Right cardiac atrium (tissue), 5 donors: ENCODE measurements at places on chromosomes 4 and X.
A peak's percentile ranks its signal among the peaks of the same experiment; 100 is the strongest.

DNA sequence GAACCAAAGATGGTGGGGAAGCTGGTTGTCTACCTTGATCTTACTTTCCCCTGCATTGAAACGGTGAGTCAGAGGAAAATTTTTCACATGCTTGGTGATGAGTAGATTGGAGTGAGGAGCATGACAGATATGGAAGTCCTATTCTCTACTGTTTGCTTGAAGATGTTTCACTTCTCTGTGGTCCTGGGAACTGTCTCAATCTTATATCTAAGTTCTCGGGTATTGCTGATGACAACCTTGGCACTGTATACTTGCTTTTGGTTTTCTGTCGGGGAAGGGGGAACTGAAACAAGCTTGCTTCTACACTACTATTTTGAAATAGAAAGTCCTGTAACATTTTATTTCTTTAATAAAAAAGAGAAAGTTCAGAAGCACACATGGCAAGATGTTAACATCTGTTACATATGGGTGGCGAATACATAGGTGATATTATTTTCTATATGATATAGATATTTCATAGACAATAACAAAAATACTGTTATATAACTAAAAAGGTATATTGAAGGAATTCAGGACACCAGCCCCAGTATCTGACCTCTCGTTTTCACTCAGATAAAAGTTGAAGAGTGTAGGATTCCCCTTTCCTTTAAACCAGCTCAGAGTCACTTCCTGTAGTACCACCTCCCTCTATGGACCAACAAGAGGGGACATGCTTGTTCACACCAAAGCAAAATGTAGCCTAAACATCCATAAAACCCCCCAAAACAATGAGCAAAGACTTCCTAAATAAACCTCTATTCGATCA, 88.8 kb downstream of the FMR1NB start:
- no peak for DNase-seq

DNA sequence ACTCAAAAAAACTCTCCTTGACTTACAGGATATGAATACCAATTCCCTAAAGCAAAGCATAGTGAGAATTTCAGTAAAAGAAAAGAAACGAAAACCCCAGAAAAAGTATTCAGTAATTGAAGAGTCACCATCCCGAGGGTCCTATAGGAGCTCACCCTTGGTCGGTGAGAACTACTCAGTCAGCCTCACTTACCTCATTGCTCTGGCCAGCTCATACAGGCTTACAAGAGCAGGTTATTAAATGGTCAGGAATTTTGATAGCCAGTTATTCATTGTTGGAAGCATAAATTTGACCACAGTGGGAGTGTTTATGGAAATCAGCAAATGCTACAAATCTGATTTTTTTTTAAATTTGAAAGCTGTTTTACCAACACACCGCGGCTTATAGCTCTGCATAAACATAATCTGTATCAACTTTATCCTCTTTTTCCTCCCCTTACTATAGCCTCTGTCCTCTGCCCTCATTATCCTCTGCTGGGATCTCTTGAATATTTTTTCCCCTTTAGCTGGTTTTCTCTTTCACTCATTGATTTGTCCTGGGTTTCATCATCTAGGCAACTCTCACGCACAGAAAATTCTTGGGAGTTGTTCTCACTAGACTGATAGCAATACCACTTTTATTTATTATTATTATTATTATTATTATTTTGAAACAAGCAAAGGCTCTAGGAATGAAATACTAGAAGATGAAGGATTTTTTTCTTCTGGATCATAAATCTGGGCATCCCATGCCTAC, 11.0 kb upstream of the CXCL2 start:
- no peak for DNase-seq

- DNase-seq = no peak
Measured at GRCh38 chr4:130074096-130074495, 978.1 kb downstream of the C4orf33 start.

- no peak for DNase-seq
Measured at GRCh38 chr4:87531621-87532020, 2.4 kb upstream of the SPARCL1 start.

- peak; percentile 51 for DNase-seq
Measured at GRCh38 chr4:80188801-80189458, 8.4 kb upstream of the PRDM8 start.

DNA sequence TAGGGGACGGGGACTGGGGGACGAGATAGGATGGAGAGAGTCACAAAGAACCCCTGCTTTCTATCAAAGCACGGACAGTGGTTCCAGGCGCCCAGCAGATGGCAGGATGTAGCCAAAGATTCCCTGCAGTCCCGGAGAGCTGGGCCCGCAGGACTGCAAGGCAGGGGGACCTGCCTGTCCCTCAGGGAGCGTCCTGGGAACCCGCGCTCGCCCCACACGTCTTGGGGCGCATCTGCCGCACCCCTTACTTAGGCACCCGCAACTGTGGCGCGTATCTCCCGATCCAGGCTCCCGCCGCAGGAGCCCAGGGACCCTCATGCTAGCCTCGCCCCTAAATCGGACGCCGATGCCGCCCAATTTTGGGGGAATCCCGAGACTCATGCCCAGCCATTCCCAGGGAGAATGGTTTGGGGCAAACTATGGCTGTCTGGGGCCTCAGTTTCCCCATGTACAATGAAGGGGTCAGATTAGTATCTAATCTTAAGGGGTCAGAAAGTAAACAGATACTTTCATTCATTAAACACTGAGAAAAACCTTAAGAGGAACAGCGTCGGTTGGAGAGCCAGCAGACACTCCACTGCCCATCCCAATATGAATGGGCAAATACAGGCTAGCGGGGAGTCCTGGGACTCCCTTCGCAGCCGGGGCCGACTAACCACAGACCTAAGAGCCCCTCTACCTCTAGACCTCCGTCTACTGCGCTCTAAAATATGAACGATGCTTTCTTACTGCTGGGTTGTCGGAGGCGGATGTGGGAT, 581 bp upstream of the STK32B start:
- DNase-seq = peak; percentile 83

DNA sequence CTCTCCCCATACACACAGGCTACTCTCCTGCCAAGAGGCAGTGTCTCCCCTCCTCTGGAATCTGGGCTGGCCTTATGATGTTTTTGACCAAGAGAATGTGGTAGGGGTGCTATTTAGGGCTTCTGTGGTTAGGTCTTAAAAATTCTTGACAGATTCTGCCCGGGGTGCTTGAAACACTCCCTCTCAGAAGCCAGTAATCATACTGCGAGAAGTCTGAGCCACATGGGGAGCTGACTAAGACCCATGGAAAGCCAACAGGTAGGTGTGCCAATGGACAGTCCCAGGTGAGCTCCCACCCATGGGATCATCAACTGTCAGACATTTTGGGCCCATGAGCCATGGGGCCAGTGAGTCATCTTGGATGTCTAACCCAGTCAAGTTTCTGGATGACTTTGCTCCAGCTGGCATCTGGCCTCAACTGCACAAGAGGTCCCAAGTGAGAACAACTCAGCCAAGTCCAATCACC, 315.7 kb downstream of the FBXW7 start:
- DNase-seq = no peak

- DNase-seq = no peak
Measured at GRCh38 chr4:141705747-141706377, 69.5 kb downstream of the IL15 start.

- DNase-seq = no peak
Measured at GRCh38 chr4:74953647-74954046, 20.7 kb downstream of the PARM1 start.

- DNase-seq = no peak
Measured at GRCh38 chrX:100072336-100072735, 337.7 kb downstream of the PCDH19 start.

GRCh38 chr4:15366721-15367120, 61.1 kb upstream of the C1QTNF7 start:
- no peak for DNase-seq

GRCh38 chr4:73707269-73707875, 33.0 kb upstream of the CXCL8 start:
- DNase-seq = no peak

DNA sequence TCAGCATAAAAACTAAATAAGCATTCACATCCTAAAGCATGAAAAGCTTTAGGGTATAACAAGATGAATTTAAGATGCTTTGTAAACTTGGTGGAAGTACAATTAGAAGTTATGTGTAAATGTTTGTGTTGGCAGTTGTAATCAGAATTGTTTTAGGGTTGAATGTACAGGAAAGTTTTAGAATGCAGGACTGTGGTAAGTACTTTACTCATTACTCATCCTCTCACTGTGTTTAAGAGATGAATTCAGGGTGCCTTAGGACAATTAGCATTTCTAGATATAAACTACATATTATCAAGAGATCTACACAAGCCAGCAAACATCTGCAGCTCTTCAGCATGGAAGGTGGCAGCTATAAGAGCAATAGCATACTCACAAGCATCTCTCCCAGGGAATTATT, 77.5 kb upstream of the ELOVL6 start:
- DNase-seq = no peak

DNA sequence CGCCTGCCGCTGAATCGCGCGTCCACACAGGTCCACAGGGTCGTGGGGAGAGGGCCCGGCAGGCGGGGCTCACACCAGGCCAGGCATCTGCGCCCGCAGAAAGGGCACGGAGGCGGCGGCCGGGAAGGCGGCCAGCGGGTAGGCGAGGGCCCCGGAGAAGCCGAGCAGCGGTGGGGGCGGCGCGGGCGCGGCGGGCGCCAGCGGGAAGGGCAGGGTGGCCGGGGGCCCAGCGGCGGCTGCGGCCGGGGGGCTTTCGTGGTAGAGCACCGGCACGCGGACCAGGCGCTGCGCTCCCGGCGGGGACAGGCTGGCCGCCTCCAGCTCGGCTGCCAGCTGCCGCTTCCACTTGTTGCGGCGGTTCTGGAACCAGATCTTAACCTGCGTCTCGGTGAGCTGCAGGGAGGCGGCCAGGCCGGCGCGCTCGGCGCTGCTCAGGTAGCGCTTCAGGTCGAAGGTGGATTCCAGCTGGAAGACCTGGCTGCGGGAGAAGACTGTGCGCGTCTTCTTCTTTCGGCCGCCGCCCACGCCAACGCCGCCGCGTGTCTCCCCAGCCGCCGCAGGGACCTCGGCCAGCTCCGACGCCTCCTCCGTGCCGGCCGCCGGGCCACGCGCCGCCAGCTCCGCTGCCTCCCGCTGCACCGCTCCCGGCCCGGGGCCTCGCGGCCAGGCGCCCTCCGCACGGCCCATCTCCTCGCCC, 3.9 kb downstream of the HMX1 start:
- no peak for DNase-seq

DNA sequence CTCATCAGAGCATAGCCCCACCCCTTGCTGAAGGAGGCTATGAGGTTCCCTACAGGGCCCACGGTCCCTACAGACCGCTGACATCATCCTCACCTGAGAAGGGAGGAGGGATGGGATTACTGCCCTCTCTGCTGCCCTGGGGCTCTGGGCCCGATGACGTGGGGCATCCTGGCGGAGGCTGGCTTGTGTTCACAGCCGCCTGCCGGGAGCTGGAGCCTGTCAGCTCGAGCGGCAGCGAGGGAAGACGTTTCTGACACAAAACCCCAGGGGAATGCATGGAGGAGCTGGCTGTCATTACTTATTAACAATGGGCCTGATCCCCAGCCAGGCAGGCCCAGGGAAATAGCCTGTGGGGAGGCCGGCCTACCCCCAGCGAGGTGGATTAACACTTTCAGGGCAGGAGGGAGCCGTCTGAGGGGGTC, 106.6 kb upstream of the ATP6AP2 start:
- peak; percentile 61 for DNase-seq

GRCh38 chrX:118178450-118178849, 61.8 kb upstream of the KLHL13 start:
- DNase-seq = peak; percentile 17

DNA sequence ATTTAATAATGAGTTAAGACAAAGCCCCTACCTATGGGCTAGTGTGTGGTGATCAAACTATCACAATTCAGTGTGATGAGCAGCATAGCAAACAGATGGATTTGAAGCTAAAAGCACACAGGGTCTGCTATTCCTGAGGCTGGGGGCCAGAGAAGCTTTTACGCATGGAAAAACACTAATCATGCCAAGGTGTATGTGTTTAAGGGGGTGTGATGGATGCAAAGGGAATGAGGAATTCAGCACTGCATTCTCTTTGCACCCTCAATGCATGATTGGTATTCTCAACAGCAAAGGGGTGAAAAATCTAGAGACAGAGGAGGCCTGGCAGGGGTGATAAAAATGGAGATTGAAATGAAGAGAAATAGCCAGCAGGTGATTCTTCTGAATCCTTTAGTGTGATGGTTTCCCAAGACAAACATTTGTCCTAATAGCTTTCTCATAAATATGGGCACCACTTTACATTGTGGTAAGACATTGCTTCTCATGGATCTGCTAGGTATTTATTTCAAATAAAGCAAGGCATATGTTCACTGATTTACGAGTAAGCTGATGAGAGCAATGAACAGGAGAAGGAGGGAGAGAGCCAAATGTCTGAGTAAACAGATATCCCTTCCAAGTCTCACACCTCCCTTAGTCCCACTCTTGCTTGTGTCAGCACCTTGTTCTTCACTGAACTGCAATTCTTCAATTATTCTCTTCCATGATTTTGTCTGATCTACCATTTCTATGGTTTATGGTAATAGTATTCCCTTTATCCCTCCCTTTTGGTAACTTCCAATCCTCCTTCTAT, 15.7 kb downstream of the C1QTNF7 start:
- no peak for DNase-seq

DNA sequence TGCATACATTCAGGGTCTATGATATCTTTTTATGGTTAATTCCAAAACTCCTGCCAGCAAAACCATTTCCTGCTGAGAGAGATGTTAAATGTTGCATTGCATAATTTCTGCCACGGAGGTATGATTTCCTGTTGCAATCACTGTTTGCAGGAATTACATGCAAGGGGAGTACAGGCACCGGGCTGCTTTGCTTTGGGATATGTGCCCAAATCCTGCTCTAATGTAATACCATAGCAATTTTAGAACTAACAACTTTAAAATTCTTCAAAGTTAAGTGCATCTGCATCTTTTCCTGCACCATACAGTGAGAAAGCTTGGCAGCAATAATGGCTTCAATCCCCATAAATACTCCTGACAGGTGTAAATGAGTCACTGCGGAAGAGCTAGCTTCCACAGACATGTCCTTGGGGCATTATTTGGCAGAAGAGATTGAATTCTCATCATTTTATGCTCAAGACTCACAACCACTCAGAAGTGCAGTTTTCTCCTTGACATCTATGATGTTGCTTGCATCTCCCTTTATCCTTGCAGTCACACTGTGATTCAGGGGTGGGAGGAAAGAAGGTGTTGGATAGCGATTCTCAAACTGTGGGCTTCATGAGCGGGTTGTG, 29.6 kb downstream of the TRIM2 start:
- DNase-seq = no peak

DNA sequence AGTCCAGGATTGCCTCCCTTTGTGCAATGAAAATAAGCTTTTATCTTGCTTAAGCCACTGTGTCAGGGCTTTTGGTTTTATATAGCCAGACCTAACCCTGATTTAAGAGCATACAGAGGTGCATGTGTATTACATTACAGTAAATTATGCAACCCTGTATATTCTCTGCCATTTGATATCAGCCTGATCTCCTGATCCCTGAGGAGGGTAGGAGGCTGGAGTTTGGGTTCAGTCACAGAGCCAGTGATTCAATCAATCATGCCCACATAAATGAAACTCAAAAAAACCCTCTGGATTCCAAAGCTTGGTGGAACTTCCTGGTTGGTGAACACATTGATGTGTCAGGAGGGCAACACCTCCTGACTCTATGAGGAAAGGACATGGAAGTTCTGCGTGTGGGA, 7.3 kb upstream of the KLHL8 start:
- DNase-seq = no peak
